Activated CD4-positive, CD25-positive, alpha-beta regulatory T cell treated with anti-CD3 and anti-CD28 coated beads, Interleukin-2, amount 50 U/mL, for 24 hours (primary cell): ENCODE measurements at places on chromosomes 16 and 17.

- no peak for ATAC-seq
These were observed 40.5 kb upstream of the DYNLRB2 start for GRCh38 chr16:80500116-80500859.

DNA sequence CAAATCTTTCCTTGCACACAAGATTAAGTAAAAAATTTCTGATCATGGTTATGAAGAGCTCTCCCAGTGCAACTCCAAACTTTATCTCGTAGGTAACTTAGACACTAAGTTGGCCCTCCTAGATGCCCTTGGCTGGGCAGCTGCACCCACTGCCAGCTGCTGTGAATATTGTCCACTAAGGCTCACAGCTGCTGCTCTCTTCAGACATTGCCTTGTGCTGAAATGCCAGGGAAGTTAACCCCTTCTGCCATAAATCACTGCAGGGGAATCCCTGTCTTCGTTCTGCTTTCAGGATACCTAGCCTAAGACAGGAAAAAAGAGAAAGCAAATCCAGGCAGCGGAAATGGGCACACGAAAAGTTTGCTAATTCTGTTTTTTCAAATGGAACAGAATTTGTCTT lies 106.4 kb downstream of the IRX5 start:
- ATAC-seq = no peak

DNA sequence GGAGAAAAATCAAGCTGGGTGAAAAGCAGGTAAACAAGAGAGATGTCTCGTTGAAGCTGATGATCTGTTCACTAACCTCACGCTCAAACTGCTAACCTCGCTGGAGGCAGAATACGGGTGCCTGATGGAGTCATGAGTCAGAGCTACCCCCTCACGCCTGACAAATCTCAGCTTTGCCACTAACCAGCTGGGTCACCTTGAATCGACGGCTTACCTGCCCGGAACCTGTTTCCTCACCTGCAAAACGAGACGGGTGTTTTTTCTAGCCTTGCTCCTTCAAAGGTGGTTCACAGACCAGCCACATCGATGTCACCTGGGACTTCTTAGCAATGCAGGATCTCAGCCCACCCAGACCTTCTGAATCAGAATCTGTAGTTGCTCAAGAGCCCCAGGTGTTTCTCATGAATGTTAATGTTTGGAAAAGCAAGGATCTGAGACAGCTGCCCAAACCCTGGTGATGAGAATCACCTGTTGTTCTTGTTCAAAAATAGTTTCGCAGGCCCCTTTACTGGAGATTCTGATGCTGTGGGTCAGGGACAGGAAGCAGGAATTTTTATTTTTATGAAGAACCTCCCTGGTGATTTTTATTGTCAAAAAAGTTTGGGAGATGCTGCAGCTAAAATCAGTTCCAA lies 56.9 kb downstream of the MARCHF10 start:
- no peak for ATAC-seq

GRCh38 chr17:78785011-78785662 lies 3.1 kb upstream of the CYTH1 start:
- ATAC-seq = no peak

DNA sequence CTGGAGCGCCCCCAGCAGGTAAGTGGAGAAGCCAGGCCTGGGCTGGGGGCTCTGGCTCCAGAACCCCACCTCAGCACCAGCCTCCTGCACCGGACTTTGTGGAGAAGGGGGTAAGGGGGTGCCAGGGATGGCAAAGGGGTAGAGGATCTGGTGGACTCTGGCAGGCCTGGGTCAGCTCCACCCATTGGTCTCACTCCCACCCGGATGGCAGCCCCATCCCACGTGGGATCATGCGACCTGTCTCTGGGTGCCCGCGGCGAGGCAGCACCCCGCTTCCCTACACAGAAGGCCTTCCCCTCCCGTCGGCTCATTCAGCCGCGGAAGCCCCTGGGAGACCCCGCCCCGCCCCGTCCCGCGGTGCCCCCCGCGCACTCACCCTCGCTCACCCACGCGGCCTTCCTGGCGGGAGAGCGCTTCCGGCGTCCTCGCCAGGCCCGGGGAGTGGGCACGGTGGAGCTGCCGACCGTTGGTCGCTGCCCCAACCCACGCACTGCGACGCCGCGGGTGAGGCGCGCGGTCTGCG lies 498 bp upstream of the PLEKHG4 start:
- peak; percentile 55 for ATAC-seq

DNA sequence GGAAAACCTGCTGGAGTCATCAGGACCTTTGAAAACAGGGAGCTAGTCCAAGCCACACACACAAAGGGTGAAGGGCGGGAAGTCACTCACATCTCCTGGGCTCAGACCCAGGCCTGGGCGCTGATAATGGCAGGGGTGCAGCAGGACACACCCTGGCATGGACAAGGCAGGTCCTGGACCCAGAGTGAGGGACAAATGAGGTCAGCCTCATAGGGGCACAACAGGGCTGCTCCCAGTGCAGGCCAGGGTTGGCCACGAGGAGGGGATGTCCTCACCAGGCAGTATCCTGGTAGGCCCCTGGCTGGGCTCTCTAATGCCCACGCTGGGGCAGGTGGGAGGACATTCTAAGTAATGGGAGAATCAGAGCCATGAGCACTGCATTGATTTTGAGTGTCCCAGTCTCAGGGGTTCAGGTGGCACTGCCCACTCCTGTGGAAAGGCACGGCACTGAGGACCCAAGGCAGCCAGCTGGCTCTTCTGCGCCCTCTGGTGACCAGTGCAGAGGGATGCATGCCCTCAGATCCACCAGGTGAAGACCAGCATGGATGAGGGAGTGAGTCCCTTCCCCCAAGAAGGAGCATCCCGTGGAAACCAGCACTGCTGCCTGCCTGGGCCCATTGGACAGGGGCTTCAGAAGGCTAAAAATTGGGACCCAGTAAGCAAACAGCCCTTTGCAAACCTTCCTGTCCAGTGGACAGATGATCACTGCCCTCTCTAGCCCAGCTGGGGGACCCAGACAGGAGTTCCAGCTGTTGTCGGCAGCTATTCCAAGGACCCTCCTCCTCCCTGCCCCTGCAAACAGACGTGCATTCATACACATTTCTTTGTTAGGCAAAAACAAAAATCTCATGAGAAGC lies 23.4 kb upstream of the SREBF1 start:
- ATAC-seq = peak; percentile 89

DNA sequence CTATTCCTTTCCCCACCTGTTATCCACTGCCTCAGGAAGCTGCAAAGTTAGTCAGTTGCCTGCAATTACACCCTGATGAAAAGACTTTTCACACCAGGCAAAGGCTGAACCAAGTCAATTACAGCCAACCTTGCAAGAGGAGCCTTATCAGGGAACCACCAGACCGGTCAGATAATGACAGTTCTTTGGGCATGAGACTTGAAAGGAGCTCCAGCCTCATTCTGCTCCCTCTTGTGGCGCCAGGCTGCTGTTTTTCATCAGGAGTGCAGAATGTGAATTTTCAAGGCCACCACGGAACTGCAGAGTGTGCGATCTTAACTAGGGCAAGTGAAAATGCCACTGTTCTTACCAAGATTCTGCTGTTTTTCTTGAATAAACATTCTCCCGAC lies 22.5 kb downstream of the DNAI2 start:
- no peak for ATAC-seq

DNA sequence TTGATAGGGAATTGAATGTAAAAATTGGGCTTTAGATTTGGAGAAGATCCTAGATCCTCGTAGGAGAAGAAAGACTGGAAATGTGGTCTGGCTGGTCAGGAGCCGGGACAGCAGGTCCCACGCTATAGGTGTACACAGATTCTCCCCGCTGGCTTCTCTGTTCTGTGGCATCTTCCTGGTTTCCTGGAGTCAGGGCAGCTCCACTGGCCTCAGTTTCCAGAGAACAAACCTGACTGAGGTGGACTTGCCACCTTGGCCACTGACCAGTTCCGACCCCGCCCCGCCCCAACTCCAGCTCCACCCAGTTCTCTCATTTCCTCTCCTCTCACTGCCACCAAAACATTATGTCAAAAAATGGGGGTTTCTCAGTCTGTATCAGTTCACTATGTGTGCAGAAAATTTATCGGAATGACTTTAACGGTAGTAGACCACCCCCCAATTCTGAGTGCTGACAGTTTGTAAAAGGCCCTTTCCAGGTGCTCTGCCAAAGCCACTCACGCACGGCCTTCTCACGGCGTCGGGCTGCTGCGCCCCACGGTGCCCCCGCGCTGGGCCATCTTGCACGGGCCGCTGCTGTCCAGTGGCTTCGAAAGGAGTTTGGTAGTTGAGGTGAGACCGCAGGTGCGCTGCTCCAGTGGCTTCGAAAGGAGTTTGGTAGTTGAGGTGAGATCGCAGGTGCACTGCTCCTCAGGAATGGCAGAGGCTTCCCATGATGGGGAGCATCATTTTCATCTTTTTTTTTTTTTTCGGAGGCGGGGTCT lies 161.4 kb upstream of the CHMP6 start:
- no peak for ATAC-seq

- ATAC-seq = no peak
These were observed 48.3 kb downstream of the BAIAP2 start for GRCh38 chr17:81083125-81083765.

- no peak for ATAC-seq
These were observed 72.5 kb downstream of the MPRIP start for GRCh38 chr17:17114592-17115225.

DNA sequence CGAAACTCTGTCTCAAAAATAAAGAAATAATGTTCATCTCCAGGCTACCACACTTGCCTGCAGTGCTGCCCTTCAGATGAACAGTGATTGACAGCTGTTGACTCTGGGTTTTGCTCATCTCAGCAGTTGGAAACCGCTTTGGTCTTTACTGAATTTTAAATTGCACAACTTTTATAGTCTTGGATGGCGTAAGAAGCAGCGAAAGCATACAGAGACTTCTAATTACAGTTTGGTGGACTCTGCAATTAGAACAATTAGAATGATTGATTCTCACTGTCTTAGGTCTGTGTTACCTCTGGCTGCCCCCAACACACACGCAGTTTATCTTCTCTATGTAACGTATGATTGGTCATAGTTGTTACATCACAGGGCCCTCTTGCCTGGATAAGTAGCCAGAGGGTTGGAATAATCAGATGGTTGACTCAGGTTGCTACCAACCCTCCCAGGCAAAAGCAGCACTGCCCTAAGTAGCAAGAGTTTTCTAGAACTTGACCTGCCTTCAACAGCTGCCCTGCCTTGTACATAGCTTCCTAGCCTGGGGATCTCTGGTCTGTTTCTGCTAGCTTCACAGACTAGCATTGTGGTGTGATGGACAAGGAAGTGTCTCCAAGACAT lies 1.9 kb upstream of the NAT9 start:
- ATAC-seq = no peak

DNA sequence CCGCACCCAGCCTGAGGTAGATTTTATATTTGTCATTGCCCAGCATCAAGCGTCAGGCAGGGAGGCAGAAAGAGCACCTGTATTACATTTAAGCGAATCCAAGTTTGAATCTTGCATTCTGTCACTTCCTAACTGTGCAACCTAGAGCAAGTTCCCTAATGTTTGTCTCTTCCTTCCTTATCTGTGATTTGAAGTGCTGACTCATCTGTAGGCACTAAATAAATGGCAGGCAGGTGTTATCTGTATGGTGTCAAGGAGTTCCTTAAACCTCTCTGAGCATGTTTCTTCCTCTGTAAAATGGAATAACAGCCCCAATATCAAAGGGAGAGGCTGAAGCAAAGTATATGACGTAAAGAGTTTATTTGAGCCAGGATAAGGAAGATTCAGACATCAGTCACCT lies 24.3 kb downstream of the GP2 start:
- no peak for ATAC-seq

DNA sequence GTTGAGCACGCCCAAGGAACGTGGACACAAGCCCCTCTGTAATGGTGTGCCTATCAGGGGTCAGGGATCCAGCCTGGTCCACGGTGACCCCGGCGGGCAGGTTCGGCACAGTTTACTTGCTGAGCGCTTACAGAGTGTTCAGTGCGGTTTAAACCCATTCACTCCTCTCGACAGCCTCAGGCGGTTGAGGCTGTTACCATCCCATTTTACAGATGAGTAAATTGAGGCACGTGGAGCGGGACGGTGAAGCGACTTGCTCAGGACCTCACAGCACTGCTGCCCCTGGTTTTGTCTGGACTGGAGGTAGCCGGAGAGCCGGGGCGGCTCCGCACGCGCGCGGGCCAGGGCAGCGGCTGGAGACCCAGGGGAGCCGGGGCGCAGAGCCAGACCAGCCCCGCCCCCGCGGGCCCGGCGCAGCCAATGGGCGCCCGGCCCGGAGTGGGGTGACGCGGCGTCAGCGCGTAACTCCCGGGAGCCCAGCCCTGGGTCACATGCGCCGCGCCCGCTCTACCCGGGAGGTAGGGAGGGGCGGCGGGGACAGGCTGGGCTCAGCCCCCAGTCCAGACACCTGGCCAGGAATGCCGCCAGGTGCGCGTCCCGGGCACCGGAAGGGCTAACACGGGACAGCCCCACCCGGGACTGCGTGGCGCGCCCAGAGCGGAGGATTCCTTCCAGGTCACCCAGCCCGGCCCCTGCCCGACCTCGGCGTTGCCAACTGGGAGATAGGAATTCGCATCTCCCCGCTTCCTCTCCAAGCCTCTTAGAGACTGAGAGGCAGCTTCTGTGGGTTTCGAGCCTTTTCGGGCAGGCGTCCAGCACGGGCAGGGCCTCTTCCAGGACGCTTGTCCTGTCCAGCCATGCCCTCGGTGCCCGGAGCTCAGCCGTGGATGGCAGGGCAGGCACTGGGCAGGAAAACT lies 3.3 kb upstream of the SREBF1 start:
- ATAC-seq = peak; percentile 82

- no peak for ATAC-seq
These were observed 9.7 kb downstream of the SPNS3 start for GRCh38 chr17:4443476-4443875.

GRCh38 chr17:17391668-17392370 lies 85.0 kb upstream of the MED9 start:
- ATAC-seq = peak; percentile 82

- no peak for ATAC-seq
These were observed 166.7 kb downstream of the PRKCA start for GRCh38 chr17:66469088-66469442.

DNA sequence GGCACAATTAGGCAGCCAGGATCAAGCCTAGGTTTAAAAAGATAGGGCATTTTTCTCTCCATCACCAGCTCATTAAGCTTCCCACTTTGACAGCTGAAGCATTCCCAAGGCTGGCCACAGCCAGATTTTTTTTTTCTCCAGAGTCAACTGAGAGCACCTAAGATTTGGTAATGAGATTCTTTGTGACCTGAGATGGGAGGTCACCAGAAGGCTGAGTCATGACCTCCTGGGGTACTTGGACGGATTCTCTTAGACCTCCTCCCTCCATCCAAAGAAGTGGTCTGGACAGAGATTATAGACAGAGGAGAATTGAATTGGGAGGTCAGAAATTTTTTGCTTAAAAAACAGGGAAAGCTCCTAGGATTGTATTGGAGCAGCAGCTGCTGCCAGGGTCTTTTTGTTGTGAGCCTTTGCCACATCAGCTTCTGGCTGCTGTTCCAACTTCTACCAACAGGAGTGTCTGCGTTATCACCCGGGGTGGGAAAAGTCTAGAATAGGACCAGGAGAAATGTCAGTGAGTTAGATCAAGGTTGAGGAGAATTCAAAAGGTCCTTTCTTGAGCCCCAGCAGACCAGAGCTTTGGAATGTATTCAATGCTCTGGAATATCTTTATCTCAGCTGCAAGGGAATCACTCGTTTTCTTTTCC lies 221.2 kb upstream of the N4BP1 start:
- no peak for ATAC-seq

DNA sequence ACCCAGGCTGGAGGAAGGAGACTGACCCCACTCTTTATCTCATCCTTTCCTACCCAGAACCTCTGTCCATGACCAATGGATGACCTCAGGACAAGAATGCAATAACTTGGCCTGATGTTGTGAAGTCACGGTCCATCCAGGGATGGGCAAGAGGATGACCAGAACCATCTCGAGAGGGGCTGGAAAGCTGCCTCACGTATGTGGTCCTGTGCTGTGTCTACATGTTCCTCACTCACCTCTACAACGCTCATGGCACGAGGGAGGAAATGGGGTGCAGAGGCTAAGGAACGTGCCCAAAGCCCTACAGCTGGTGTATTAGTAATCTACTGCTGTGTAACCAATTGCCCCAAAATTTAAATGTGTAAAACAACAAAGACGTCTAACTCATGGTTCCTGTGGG lies 7.3 kb upstream of the KCTD5 start:
- ATAC-seq = no peak
